ENCODE measurements at places on chromosomes 3 and 15.
A peak's percentile ranks its signal among the peaks of the same experiment; 100 is the strongest.

GRCh38 chr3:12830785-12831156 is 10.6 kb downstream of the RPL32 start:
- ATAC-seq = no peak

GRCh38 chr3:169085827-169086226 is 577.7 kb downstream of the MECOM start:
- ATAC-seq = no peak

GRCh38 chr15:39514933-39515332 is 65.9 kb upstream of the THBS1 start:
- no peak for ATAC-seq

GRCh38 chr3:194931347-194931746 is 245.7 kb downstream of the FAM43A start:
- no peak for ATAC-seq

- ATAC-seq = no peak
These were observed 166.4 kb downstream of the GHSR start for GRCh38 chr3:172281884-172282283.

- peak; percentile 69 for ATAC-seq
These were observed 30.5 kb downstream of the CD86 start for GRCh38 chr3:122085673-122086072.
